ENCODE measurements at places on chromosomes 6 and 20.

GRCh38 chr6:27684264-27685211 lies 211.6 kb upstream of the ZNF184 start:
- DNase-seq: no peak

DNA sequence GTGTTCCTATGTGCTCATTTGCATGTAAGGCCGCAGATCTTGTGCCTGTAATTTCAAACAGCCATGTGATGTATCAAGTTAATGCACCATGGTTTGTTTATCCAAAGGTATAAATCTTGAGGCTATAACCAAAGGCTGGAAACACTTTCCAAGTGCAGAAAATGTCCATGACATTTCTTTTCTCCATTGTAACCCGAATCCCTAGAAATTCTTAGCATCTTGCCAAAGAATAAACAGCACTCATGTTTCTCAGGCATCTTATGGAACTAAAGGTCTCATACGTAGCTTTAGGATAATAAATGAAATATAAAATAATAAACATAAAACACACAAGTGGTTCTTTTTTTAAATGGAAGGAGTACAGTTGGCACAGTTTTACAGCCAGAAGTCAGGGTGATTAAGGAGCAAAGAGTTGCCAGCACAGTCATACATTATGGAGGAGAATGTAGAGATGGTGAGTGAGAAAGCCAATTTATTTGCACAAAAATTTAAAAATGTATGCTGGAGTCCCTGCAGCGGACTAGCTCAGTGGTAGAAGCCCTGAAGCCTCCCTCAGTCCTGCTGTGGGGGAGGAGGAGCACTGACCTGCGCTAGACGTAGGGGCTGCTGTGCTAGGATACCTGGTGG lies 18.0 kb downstream of the CDH26 start:
- DNase-seq: no peak

- no peak for DNase-seq
These were observed 11.4 kb upstream of the TSPYL4 start for GRCh38 chr6:116265041-116265829.

- DNase-seq: no peak
These were observed 493.8 kb downstream of the NKAIN2 start for GRCh38 chr6:124297507-124297906.

GRCh38 chr20:9867196-9867980 lies 28.5 kb upstream of the PAK5 start:
- no peak for DNase-seq
